ENCODE measurements at places on chromosomes 7 and 10. TPM values are rescaled to one million over a fixed set of nuclear protein-coding genes. Genes with fewer than 3 reads are reported as not detected.

Gene PIP
- not detected for total RNA-seq

Gene PPP1R9A
- total RNA-seq = 22.7 TPM

Gene COL1A2
- 110 TPM for total RNA-seq

Gene LRRC4
- 67.6 TPM for total RNA-seq
